ENCODE measurements at places on chromosomes 5 and 9.
A peak's percentile ranks its signal among the peaks of the same experiment; 100 is the strongest.

DNA sequence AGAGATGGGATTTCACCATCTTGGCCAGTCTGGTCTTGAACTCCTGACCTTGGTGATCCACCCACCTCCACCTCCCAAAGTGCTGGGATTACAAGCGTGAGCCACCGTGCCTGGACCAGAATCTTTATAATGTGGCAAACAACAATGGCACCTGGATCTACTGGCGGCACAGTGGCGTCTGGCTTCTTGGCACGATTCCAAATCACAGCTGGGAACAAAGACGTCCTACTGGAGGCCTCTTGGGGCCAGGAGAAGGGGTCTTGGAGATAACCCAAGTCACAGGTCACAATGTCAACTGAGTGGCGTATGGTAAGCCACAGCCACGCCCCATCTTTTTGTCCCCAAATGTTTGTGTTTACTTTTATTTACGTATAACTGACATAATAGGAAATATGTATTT is 77.8 kb upstream of the RAPGEF1 start:
- no peak for DNase-seq

- DNase-seq: no peak
Observed at GRCh38 chr9:33993104-33993503, 55.6 kb downstream of the UBAP2 start.

GRCh38 chr5:73032635-73033034 is 76.8 kb downstream of the FCHO2 start:
- DNase-seq: no peak

DNA sequence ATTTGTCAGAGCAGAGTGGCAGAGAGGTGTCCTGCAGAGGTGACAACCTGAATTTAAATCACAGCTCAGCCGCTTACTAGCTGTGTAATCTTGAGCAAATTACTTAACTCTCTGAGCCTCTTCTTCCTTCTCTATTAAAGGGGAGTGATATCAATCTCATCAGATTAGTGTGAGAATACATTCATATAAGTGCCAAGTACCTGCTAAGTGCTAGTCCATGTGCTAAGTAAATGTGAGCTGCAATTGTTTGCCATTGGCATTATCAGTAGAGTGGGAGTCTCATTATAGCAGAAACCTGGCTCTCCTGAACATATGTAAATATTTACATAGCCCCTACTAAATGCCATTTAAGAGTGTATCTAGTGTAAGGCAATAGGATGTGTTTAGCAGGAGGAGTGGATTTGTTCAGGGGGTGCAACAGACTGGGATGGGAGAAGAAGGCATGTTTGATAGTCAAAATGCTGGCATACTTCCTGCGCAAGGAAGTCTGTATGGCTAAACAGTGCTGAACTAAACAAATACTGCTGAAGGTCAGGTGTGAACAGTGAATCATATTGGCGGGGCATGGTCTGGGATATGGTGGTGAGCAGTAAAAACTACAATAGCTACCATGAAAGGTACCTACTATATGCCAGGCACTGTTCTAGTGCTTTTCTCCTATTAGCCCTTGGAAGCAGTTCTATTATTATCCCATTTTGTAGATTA is 74.5 kb downstream of the F2RL2 start:
- DNase-seq: no peak

GRCh38 chr5:170587808-170588207 is 84.0 kb downstream of the KCNIP1 start:
- DNase-seq: no peak

DNA sequence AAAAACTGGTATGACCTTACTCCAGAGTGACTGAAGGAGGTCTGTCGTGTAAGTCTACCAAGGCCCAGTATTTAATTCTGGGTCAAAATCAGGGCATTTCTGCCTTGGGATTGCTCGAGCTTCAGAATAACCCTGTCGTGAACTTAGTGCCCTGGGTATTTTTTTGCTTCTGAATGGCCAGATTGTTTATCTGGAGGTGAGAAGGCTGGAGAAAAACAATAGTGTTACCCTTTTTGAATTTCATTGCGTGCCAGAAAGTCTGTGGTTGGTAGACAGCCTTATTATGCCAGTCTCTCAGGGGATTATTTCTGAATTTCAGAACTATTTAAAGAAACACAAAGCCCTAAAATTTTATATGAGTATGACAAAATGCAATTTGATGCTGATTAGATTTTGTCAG is 323.4 kb downstream of the CSNK1G3 start:
- no peak for DNase-seq

DNA sequence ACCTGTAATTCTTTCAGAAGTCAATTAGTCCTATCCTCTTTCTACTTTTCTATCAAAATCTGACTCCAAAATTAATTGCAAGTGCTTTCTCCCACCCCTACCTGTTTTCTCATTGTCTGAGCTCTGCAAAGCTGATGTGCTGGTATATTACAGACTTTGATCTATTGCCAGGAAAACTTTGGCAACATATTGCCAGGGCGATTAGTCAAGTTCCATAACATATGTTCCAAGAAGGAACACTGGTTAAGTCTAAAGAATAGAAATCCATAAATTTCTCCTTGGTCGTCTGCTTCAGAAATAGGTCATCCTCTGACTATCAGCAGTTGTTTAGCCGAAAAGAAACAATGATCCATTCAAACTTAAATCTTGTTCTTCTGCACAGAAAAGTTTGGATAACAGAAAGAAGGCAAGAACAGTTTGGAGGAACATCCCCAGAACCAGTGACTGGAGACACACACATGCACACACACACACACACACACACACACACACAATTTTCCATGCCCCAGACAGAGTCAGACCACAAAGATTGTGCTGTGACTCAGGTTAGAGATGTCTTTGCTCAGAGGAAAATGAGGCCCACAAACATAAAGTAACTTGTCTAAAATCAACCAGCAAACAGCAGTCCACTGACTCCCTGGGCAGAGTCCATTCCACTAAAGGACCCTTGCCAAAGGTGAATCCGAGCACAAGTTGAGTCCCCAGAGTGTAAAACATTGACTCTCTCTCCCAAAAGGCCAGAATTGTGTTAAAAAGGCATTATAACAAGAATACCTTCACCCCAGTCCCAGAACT is 202.1 kb downstream of the DEPDC1B start:
- no peak for DNase-seq

DNA sequence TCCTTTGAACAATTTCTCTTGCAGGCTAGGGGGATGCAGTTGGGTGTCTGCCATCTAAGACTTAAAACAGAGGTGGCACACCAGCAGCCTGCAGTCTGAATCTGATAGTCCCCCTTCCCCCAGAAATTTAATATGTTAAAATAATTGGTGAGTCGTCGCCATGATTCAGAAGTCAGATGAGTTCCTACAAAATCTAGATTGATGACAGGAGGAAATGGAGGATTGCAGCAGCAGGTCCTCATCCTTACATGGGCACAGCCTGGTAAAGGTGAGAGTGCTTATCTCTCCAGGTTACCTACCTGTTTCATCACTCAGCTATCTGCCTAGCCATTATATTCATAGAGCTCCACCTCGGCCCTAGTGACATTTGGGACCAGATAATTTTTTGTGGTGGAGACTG is 112.3 kb downstream of the PCSK1 start:
- no peak for DNase-seq

DNA sequence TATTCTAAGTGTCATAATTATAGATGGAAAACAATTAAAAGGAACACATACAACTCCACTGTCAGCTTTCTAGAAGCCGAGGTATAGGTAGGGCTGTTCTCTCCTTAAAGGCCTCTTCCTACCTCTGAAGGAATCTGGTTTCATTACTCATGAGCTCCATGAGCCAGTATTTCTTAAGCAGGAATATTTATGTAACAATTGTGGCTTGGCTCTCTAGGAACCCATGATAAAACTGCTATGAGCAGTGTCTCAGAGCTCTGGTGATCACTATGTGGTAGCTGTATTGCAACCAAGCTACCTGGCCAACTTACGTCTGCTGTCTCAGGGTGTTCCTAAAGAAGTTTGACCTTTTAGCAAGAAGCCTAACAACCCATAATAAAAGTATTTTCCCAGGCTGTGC is 157.7 kb downstream of the CEP120 start:
- DNase-seq: no peak

DNA sequence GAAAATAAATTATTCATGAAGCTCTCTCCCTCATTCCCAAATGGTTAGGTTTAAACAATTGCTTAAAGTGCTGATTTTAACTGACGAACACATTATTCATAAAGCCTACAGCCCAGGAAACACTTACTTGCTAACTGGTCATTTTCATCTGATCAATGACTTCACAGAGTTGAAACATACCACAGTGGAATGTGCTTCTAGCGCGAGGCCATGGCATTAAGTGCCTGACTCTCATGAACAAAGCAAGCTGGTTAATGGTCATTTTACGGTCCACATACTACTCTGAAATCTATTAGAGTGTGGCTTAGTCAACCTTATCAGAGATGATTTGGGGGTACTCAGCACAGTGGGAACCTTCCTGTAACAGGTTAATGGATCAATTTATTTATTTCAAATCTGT is 114.6 kb downstream of the MED27 start:
- no peak for DNase-seq

GRCh38 chr5:63247651-63248050 is 669.0 kb downstream of the LRRC70 start:
- no peak for DNase-seq

GRCh38 chr5:175653763-175654162 is 4.1 kb upstream of the HRH2 start:
- DNase-seq: no peak

DNA sequence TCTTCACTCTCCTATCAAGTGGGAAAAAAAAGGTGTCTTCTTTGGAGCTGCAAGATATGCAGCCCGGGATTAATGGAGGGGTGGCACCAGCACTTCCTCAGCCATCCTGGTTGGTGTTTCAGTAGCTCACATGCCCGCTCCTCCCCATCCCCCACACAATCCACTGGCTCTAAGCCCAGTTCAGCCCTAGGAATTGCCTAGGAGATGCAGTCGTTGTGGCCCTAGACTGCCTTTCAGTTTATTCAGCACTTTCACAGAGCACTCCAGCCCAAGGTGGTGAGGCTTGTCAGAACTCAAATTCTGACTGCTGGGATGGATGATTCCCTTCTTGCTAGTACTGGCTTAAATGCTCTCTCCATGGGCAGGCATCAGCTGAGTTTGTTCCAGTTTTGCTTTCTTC is 35.1 kb upstream of the EDIL3 start:
- no peak for DNase-seq

DNA sequence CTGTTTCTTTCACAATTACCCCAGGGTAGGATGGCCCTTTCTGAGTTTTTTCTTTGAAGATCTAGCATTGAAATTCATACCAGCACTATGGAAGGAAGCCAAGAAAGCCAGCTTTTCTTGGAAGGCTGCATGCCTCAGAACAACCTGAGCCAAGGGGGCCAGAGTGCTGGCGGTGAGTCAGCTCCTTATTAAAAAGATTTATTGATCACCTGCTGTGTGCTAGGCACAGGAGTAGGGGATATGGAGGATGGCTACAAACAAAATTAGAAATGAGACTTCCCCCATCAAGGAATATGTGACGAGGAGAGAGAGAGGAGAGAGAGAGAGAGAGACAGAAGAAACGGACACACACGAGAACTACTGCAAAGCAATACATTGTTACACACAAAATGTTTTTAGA is 184.6 kb upstream of the PUM3 start:
- DNase-seq: no peak

DNA sequence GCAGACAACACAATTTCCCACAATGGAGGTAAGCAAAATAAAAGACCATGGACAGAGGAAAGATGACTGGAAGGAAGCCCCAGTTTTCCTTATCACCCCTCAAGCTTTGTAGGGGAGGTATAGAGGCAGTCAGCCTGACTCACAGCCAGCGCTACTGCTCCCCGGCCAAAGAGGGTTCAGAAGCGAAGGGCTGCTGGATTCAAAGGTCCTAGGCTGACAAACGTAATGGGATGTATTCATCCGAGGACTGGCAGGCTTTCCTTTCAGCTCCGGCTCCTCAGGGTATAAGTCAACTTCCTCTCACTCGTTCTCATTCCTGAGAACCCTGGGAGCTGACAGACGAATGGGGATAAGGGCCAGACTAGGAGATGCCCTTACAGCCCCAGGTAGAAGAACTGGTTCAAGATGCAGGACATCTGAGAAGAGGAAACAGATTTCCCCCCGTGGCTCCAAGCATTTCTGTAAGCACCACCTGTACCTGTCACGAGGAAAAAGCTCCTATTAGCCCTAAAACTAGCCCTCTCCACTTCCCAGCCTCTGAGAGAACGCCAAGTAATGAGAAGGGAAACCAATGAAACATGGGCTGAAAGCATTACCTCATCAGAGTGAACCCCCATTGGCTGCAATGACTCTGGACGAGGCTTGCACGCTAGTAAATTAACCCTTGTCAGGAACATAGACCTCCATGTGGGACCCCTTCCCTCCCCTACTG is 22.1 kb upstream of the FAM13B start:
- no peak for DNase-seq

DNA sequence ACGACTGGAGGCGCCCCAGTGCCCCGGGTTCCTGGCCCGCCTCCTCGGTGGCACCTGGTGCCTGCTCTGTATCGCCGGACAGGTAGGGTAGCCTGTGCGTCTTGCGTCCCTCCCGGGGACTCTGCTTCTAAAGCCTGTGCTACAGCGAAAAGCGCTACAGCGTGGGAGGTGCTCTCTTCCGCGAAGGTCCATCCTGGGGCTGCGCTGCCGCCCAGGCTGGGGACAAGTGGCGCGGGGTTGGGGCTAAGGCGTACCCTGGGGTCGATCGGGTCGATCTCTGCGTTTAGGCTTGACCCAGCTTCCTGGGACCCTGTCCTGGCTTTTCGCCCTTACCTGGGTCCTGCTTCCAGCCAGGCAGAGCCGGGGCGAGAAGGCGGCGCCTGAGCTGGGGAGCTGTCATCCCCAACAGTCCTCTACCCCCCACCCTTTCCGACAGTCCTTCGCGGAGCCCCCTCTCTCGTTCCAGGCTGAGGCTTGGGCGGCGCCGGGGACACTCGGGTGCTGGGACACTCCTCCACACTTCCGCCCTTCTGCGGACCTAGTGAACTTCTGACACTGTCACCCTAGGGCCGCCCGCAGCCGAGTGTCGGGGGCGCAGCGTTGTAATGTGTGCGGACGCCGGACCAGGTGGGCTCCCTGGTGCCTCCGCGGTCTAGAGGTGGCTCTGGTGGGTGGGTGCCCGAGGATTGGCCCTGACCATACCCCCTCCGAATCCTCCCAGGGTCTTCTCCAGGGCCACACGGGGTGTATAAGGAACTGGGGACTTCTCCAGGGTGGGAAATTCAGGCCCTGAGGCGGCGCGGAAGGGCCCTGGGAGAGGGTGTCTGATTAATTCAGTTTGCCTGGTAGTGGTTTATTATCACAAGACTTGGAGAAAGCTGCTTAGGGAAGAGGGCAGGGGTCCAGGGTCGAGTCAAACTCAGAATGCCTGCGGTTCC is 328.2 kb downstream of the SH3GL2 start:
- no peak for DNase-seq

DNA sequence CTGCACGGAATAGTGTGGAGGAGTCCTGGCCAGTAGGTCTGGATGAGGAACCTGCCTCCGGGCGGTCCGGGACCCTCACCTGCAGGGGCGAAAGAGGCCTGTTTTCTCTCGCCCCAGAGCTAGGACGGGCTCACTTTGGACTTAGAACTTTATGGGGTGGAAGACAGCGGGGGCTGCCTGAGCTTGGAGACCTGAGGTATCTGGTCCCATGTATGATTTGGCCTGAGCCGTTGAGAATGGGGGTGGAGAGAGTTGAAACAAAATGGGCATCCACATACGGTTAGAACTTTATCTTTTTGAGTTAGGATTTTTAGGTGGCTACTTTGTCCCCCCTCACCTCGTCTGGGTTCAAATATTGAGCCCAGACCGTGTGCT is 681 bp upstream of the ETF1 start:
- DNase-seq: no peak

- peak; percentile 64 for DNase-seq
Observed at GRCh38 chr5:64505769-64506566, at the start of gene RGS7BP. Gene RGS7BP, plus strand, starts transcription at chr5:64506015. Its CDS starts 610 bp downstream, at chr5:64506625.
